Smooth muscle cell of the umbilical artery (primary cell): ENCODE measurements at places on chromosomes 16 and 17. TPM values are rescaled to one million over a fixed set of nuclear protein-coding genes. Genes with fewer than 3 reads are reported as not detected.

RHOT1 gene
- 44.9 and 52.0 TPM in 2 replicates for total RNA-seq

CCDC47 gene
- total RNA-seq: 87.6 and 102 TPM in 2 replicates

ZFP3 gene
- 1.2 TPM in 2 replicates for total RNA-seq

UNC45B gene
- total RNA-seq: not detected in 2 replicates

HMOX2 gene
- 58.8 and 85.1 TPM in 2 replicates for total RNA-seq

TMEM94 gene
- total RNA-seq: 39.2 and 69.2 TPM in 2 replicates

DNAI2 gene
- total RNA-seq: not detected in 2 replicates

MSLN gene
- total RNA-seq: not detected in 2 replicates

VAT1L gene
- total RNA-seq: 43.1 and 43.9 TPM in 2 replicates

METTL22 gene
- 31.2 and 36.8 TPM in 2 replicates for total RNA-seq

FAM83G gene
- 9.8 and 25.9 TPM in 2 replicates for total RNA-seq

GOT2 gene
- 34.1 and 75.5 TPM in 2 replicates for total RNA-seq

GPR179 gene
- under 0.01 and 0.14 TPM in 2 replicates for total RNA-seq

RUNDC3A gene
- total RNA-seq: 0.09 and 0.59 TPM in 2 replicates

LYRM1 gene
- 41.3 and 55.1 TPM in 2 replicates for total RNA-seq

PRSS53 gene
- 3.6 and 9.6 TPM in 2 replicates for total RNA-seq

NPIPA5 gene
- total RNA-seq: 0.92 and 3.0 TPM in 2 replicates

CCDC78 gene
- total RNA-seq: 2.1 and 4.9 TPM in 2 replicates

PSME3IP1 gene
- 59.4 and 80.0 TPM in 2 replicates for total RNA-seq
